ENCODE measurements at places on chromosomes 2 and 18.

GRCh38 chr2:128584296-128584890 lies 265.7 kb upstream of the HS6ST1 start:
- no peak for DNase-seq

GRCh38 chr2:233062451-233062850 lies 2.3 kb downstream of the INPP5D start:
- no peak for DNase-seq

GRCh38 chr2:229273006-229273722 lies 2.1 kb upstream of the PID1 start:
- DNase-seq: no peak

DNA sequence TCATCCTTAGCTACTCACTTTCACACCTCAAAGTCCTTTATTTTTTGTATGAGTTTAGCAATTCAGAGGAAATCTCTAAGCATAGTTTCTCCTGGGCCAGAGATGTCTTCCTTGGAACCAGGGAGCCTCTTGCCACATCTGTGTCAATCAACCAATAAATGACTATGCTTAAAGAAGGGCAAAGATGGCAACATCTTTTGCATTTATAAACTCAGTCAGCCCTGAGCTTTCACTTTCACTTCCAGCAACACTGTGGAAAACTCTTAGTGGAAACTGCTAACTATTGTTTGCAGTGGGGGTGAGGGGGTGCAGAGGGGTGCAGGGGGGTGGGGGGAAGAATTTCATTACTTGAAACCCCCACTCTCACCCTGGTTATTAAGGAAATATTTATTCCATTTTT lies 3.4 kb downstream of the ACVR1C start:
- DNase-seq: no peak

DNA sequence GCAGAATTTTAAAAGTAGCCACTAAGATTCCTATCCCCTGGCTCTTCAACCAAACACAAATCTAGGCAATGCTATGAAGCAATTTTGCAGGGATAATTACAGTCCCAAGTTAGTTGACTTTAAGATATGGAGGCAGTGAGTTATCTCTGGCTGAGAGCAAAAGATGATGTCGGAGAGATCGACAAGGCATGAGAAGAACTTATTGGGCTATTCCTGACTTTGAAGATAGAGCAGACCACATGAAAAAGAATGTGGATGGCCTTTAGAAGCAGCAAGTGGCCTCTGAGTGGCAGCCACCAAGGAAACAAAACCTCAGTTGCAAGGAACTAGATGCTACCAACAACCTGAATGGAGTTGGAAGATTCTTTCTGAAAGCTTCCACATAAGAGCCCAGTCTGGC lies 58.2 kb upstream of the PPM1B start:
- no peak for DNase-seq

GRCh38 chr2:105634198-105634597 lies 110.5 kb upstream of the NCK2 start:
- DNase-seq: no peak

DNA sequence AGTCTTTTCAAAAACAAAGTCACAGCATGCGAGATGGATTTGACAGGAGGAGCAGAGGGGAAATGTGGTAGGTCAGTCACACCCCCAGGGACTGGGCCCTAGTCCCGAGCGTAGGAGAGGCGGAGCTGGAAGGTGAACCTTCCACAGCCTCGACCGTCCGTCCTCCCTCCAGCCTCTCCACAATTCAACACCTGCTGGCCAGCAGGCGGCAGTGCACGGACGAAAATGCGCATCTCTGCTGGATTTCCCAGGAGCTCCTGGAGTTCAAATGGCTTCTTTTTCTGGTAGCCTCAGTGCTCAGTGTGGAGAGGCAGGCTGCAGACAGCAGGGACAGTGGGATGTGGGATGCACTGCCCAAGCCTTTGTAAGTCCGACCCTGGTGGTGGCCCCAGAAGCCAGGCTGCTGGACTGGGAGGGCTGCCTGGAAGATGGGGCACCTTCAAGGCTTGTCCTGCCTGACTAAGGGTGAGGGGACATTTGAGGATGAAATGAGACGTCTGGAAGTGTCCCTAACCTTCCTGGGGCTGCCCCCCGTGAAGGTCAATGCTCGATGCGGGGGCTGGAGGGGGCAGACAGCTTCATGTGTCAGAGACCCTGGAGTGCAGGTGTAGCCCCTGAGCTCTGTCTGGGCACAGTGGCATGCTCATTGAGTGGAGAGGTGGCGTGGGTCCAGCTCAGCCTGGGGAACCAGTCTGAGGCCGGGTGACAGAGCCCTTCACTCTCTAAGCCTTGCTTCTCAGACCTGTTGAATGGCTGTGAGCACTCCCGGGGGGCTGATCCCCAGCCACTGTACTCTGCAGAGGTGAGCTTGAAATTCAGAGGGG lies 189.5 kb downstream of the TFCP2L1 start:
- DNase-seq: no peak

- no peak for DNase-seq
These were observed 89.8 kb upstream of the TGIF1 start for GRCh38 chr18:3360211-3360610.

GRCh38 chr18:48164116-48164515 lies 233.7 kb upstream of the SMAD2 start:
- no peak for DNase-seq

- no peak for DNase-seq
These were observed 88.0 kb downstream of the TEX51 start for GRCh38 chr2:126986631-126987187.

DNA sequence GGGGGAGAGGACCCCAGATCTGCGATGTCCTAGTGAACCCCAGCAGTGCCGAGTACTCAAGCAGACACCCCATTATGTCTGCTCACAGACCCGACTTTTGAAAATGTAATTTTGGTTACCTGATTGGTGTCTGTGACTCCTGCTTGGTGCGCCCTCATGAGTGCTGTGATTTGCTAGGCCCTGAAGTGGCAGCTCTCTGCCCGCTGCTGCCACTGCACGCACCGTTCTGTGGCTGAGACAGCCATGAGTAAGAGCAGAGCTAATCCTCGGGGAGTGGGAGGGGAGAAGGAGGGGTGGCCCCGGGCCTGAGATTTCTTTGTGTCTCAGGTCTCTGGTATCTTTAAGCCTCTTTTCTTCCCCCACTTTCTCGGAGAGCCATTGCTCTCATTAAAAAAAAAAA lies 18.2 kb downstream of the FHOD3 start:
- no peak for DNase-seq

DNA sequence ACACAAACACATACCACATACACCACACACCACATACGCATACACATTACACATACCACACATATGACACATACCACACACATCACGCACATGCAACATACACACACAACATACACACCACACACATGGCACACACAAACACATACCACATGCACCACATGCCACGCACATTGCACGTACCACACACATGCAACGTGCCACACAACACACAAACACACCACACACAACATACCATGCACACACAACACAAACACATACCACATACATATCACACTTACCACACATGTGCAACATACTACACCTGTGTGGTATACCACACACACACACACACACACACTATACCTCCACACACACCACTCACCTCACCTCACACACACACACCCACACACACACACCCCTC lies 15.0 kb downstream of the TMEM177 start:
- no peak for DNase-seq

- DNase-seq: no peak
These were observed 251.1 kb upstream of the TRIB2 start for GRCh38 chr2:12465631-12466135.

DNA sequence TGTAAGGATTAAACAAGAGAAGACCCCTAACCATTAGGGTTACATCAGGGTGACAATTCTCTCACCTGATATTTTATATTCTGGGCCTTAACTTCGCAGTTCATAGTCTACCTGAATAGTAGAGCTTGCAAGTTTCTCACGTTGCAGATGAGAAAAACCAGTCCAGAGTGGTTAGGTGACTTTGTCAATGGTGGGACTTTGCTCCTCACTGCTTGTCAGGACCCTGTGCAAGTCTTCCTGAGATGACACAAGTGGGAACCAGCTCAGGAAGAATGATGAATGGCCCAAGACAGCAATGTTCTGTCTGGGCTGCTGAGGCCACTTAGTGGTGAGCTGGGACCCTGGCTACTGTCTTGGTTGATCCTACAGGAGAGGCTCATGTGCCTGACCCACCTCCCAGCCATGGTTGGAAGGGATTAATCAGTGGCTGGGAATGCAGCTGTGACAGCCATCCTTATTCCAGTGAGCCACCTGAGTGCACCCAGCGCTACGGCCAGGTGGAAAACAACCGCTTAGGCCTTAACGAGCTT lies 16.9 kb downstream of the LGALSL start:
- DNase-seq: no peak

GRCh38 chr2:162261032-162261945 lies 18.0 kb upstream of the FAP start:
- DNase-seq: no peak

DNA sequence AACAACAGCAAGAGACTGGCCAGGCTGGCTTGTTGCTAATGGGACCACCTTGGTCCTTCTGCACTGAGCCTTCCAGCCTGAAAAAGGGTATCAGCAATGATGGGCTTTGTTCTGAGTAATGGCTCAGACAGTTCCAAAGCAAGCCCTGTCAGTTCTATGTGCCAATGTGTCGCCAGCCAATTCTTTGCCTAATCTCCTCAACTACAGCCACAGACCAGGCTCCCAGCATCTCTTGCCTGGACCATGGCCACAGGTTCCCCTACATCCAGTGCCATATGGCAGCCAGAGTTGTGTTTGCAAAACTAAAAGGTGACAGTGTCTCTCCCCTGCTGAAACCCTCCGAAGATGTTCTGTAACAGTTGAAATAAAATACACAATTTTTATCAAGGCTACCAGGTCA lies 61.5 kb upstream of the TMEM177 start:
- DNase-seq: no peak

- no peak for DNase-seq
These were observed 103.3 kb upstream of the KLF7 start for GRCh38 chr2:207269038-207269437.

DNA sequence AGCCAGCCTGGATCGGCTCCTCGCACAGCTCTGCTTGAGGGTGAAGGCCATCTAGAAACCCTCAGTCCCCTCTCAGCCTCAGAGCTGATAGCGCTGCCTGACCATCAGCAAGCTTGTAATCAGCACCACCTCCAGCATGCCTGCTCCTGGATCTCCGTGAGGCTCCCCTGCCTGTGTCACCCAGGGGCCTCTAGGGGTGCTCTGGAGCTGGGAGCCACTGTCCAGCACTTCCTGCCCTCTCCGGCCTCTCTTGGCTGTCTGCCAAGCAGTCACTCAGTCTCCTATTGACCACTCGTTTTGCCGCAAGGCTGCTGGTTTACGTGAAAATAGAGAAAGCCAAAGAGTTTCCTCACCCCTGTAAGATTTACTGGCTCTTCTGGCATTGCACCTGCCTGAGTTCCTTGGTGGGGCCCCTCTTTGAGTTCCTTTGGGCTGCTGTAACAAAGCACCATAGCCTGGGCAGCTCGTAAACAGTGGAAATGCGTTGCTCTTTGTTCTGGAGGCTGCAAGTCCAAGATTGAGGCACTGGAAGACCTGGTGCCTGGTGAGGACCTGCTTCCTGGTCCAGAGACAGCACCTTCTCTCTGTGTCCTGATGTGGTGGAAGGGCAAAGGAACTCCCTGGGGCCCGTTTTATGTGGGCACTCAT lies 17.9 kb downstream of the CAPN10 start:
- DNase-seq: no peak

- no peak for DNase-seq
These were observed 339.2 kb downstream of the EN1 start for GRCh38 chr2:118508282-118508681.

DNA sequence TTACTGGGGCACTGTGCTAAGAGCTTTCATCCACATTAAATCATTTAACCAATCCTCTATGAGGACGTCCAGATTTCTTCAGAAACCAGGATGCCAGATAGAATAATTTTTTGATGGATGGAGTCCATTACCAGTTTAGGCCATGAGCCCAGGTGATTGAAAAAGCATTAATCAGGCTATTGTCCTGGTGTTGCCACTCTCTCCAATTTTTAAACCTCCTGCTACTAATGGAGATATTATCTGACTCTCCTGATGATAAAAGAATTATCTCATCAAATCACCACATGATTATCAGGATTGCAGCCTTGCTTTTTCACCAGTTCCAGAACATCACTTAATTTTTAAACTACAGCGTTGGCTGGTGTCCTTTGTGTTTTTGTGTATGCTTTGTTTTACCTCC lies 402.2 kb downstream of the CLIP4 start:
- no peak for DNase-seq

DNA sequence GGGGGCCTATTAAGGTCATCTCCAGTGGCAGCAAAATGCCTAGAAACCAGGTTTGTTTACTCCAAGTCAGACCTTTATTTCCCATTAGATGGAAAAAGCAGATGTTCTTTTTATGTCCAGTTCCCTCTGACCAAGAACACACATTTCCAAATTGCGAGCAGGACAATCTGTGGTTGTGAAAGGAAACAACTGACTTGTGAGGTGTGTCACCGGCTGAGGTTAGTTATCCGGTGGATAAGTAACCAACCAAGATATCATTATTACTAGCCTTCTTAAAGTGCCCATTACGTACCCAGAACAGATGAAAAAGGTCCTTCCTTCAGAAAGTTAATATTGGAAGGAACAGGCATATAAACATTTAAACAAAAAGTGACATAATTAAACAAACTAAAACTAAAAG lies 112.9 kb downstream of the THADA start:
- DNase-seq: no peak

- no peak for DNase-seq
These were observed 70.6 kb downstream of the DAW1 start for GRCh38 chr2:227942021-227942420.

- no peak for DNase-seq
These were observed 61.4 kb downstream of the SP3 start for GRCh38 chr2:173903601-173904394.

Data from iPS DF 19.7 (cell line).